Activated T-helper 17 cell treated with anti-CD3 and anti-CD28 coated beads, Interleukin-2, amount 50 U/mL, for 72 hours (primary cell): ENCODE measurements at places on chromosomes 16 and 17.

DNA sequence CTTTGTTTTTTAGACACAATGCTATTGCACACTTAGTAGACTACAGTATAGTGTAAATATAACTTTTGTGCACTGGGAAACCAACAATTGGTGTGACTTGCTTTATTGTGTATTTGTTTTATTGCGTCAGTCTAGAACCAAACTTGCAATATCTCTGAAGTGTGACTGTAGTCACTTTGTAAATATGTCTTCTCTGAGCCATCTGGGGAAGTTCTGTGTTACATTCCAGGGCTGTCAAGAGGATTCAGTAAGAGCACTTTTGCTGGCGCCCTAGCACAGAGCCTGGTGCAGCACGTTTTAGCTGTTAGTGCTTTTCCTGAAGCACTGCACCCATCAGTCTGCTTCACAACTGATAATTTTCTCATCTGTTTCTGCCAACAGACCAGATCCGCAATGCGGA lies 73.2 kb downstream of the NT5M start:
- no peak for ATAC-seq

GRCh38 chr16:27792486-27793248 lies 242.7 kb downstream of the KATNIP start:
- no peak for ATAC-seq

GRCh38 chr17:78796517-78796900 lies 14.4 kb upstream of the CYTH1 start:
- no peak for ATAC-seq

DNA sequence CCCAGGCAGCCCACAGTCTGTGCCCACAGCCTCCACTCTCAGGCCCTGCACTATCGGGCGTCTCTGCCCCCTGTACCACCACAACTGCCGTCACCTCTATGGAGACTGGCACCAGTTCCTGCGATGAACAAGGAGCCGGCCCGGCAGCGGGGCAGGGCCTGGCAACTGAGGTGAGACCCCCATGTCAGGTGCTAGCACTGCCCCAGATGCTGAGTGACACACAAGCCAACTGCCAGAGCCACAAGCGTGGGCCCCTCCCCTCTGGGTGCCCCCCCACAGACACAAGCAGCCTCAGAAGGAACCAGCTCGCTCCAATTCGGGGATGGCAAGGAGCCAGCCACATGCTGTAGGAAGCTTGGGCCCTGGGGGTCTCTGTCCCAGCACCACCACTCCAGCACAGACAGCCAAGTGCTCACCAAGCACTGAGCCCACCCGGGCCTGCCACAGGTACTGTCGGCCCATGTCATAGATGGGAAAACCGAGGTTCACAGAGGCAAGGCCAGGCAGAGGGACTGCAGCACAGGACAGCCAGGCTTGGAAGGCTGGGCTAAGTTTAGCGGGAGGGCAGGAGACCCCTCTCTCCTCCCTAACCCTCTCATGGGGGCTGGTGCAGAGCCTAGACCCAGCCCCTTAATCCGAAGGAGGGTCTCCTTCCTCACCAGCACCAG lies 1.5 kb upstream of the PVALEF start:
- ATAC-seq, result no peak

DNA sequence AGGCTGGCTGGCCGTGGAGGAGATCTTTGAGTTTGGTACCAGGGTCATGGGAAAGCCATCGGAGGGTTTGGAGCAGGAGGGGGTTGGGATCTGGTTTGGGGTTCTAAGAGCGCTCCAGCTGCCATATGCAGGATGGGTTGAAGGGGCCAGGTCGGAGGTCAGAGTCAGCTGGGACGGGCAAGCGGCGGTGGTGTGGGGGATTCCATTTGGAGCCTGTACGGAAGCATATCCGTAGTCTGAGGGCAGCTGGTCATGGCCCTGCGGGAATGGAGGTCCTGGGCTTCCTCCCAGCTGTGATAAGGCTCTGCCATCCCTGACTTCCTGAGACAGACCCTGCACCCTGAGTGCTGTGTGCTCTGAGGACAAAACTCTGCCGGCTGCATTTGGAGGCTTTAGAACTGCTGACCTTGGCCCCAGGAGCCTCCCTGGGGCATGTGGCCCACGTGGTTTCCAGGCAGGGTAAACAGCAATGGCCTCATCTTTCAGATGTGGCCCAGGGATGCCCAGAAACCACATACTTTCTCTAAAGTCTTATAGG lies 46.5 kb downstream of the ATP2C2 start:
- no peak for ATAC-seq
